Neural crest cell (in vitro differentiated cells): ENCODE measurements at places on chromosomes 2 and 18. TPM values are rescaled to one million over a fixed set of nuclear protein-coding genes. Genes with fewer than 3 reads are reported as not detected.

- peaks cover 11% of the 10 kb centered on the region for H3K4me1 ChIP-seq
- no peak overlapping the region for H3K27ac ChIP-seq
- DNase-seq = no peak
- no peaks in the 10 kb centered on the region for H3K27me3 ChIP-seq
- no peaks in the 10 kb centered on the region for H3K36me3 ChIP-seq
These were observed 26.6 kb downstream of the ZFP36L2 start for GRCh38 chr2:43199492-43200488.

DNA sequence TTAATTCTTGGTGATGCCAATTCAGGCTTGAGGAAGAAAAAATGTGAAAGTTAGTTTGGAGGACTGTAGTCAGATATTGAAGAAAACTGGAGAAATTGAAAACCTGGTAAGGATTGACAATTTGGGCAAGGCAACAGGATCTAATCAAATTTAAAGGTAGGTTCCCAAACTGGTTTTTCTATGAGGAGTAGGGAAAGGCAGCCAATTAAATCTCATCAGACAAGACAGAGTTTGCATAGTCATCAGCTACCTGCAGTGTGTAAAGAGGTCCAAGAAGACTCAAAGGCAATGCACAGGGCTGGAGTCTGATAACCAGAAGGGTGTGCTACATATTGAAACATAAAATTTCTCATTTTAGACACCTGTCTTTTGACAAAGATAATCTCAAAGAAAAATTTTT is 16.0 kb upstream of the CAB39 start:
- H3K36me3 ChIP-seq = no peaks in the 10 kb centered on the region
- H3K27ac ChIP-seq = no peak overlapping the region
- H3K27me3 ChIP-seq = peaks cover 6% of the 10 kb centered on the region
- no peak for DNase-seq
- no peaks in the 10 kb centered on the region for H3K4me1 ChIP-seq

DNA sequence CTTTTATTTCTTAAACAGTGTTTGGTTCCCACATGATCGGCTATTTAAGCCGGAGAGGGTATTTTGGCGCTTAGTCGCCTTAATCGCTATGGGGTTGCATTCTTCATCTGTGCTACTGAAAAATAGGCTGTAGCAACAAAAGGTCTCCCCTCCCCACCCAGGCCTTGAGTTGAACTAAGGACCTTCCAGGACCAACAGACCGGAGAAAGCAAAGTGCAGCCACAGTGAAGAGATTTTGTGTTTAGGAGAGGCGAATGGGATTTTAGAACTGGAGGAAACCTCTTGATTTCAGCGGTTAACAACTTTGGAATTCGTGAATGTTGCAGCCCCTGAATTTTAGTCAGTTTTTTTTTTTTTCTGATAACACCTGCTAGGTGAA is 1.4 kb downstream of the ITGA6 start:
- no peak for DNase-seq
- H3K4me3 ChIP-seq = peak overlapping the region; percentile 92
- H3K36me3 ChIP-seq = no peaks in the 10 kb centered on the region
- H3K27me3 ChIP-seq = peaks cover 19% of the 10 kb centered on the region
- peak overlapping the region; percentile 68 for H3K27ac ChIP-seq
- peaks cover 26% of the 10 kb centered on the region for H3K4me1 ChIP-seq

- H3K36me3 ChIP-seq = no peaks in the 10 kb centered on the region
- H3K4me1 ChIP-seq = no peaks in the 10 kb centered on the region
- DNase-seq = no peak
- H3K27me3 ChIP-seq = peaks cover 9% of the 10 kb centered on the region
These were observed 9.8 kb upstream of the AGXT start for GRCh38 chr2:240858871-240859270.

DNA sequence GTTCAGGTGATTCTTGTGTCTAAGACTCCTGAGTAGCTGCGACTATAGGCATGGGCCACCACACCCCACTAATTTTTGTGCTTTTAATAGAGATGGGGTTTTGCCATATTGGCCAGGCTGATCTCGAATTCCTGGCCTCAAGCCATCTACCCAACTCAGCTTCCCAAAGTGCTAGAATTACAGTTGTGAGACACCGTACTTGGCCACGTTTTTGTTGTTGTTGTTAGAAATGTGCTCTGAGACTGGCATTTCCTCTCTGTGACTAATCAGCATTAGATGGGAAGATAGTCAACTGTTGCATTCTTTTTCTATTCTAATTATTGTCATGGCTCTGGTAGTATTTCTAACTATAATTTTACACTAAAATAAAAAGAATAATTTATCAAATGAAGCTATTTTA is 191.7 kb downstream of the CAMKMT start:
- no peak for DNase-seq
- no peaks in the 10 kb centered on the region for H3K27me3 ChIP-seq
- H3K4me1 ChIP-seq = peaks cover 25% of the 10 kb centered on the region
- H3K27ac ChIP-seq = no peak overlapping the region
- no peak overlapping the region for H3K4me3 ChIP-seq

- no peaks in the 10 kb centered on the region for H3K36me3 ChIP-seq
- peaks cover 15% of the 10 kb centered on the region for H3K4me1 ChIP-seq
- peak overlapping the region; percentile 96 for H3K4me3 ChIP-seq
- peaks cover 33% of the 10 kb centered on the region for H3K27me3 ChIP-seq
These were observed 295 bp upstream of the MTX2 start for GRCh38 chr2:176268976-176269318.

DNA sequence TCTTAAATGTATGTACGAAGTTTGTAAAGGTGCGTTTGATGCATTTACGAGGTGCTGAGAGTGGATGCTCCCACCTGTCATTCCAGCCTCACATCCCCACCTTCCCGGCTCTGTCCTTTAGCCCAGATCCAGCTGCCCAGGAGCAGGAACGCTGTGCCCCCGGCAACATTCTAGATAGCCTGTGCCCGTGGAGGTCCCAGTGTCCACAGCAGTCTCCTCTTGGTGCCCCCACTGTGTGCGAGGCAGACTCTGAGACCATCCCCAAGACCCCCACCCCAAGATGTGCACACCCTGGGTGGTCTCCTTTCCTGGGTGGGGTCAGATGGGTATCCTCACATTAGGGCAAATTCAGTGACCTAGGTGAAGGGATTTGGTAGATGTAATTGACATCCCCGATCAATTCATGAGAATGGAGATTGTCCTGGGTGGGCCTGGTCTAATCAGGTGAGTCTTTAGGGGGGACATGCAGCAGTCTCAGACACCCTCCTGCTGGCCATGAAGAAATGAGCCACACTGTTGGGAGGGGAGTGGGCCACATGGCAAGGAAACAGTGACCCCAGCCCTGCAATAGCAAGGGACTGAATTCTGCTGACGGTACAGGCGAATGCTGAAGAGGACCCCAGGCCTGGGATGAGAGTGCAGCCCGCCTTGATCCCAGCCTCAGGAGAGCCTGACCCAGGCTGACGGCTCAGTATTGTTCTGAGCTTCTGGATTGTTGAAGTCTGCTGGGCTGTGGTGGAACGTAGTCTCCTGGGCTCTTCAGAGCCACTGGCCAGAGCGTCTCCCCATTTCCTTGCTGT is 203.3 kb downstream of the FAM210A start:
- H3K27me3 ChIP-seq = no peaks in the 10 kb centered on the region
- DNase-seq = no peak
- no peak overlapping the region for H3K4me3 ChIP-seq
- H3K36me3 ChIP-seq = peaks cover 1% of the 10 kb centered on the region

GRCh38 chr2:11103984-11104793 is 51.1 kb upstream of the SLC66A3 start:
- DNase-seq = no peak
- no peak overlapping the region for H3K27ac ChIP-seq
- H3K4me1 ChIP-seq = no peaks in the 10 kb centered on the region

GRCh38 chr18:54094474-54094873 is 130.0 kb downstream of the MBD2 start:
- DNase-seq = no peak
- no peaks in the 10 kb centered on the region for H3K4me1 ChIP-seq
- no peaks in the 10 kb centered on the region for H3K36me3 ChIP-seq
- no peaks in the 10 kb centered on the region for H3K27me3 ChIP-seq

DNA sequence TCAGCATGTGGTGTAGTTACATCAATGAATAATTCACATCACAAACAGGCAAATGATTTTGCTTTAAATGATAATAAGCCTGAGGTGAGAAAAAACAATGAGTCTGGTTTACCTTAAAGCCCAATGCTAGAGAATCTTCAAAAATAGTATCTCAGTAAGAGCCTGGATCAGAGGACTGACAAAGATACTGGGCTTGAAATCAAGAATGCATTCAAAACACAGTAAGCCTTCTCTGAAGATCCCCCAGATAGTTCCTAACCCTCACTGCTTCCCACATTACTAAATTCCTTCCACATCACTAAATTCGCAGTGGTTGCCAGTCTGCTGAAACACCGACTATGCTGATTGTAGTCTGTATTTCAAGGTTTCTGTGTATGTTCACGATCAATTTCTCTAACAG is 514.9 kb downstream of the SUCLG1 start:
- H3K36me3 ChIP-seq = no peaks in the 10 kb centered on the region
- no peaks in the 10 kb centered on the region for H3K4me1 ChIP-seq
- H3K27me3 ChIP-seq = no peaks in the 10 kb centered on the region
- no peak overlapping the region for H3K27ac ChIP-seq

DNA sequence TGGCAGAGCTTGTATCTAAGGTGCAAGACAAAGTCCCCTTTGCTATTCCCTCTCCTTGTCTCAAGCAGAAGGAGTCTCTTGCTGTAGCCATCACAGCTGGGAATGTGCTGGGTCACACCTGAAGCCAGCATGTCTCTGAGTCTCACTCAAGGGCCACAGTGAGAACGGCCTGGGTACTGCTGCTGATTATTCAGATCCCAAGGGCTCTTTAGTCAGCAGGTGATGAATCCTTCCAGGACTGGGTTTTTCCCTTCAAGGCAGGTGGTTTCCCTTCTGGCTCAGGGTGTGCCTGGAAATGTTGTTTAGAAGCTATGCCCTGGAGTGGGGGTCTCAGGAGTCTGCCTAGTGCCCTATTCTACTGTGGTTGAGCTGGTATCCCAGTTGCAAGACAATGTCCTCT is 356.3 kb downstream of the PARD3B start:
- H3K27ac ChIP-seq = no peak overlapping the region
- H3K36me3 ChIP-seq = peaks cover 15% of the 10 kb centered on the region
- no peaks in the 10 kb centered on the region for H3K27me3 ChIP-seq

GRCh38 chr2:137976274-137976673 is 12.0 kb downstream of the HNMT start:
- H3K27me3 ChIP-seq = no peaks in the 10 kb centered on the region
- no peak overlapping the region for H3K4me3 ChIP-seq
- no peaks in the 10 kb centered on the region for H3K36me3 ChIP-seq
- no peak overlapping the region for H3K27ac ChIP-seq
- no peak for DNase-seq

- no peak overlapping the region for H3K4me3 ChIP-seq
- DNase-seq = no peak
- no peaks in the 10 kb centered on the region for H3K27me3 ChIP-seq
- peaks cover 3% of the 10 kb centered on the region for H3K36me3 ChIP-seq
- no peak overlapping the region for H3K27ac ChIP-seq
These were observed 558.8 kb downstream of the MBD2 start for GRCh38 chr18:53665701-53666100.

- no peaks in the 10 kb centered on the region for H3K4me1 ChIP-seq
- H3K27me3 ChIP-seq = no peaks in the 10 kb centered on the region
- no peak for DNase-seq
- H3K36me3 ChIP-seq = peaks cover 3% of the 10 kb centered on the region
- H3K27ac ChIP-seq = no peak overlapping the region
These were observed 8.5 kb upstream of the SP140L start for GRCh38 chr2:230318190-230319121.

DNA sequence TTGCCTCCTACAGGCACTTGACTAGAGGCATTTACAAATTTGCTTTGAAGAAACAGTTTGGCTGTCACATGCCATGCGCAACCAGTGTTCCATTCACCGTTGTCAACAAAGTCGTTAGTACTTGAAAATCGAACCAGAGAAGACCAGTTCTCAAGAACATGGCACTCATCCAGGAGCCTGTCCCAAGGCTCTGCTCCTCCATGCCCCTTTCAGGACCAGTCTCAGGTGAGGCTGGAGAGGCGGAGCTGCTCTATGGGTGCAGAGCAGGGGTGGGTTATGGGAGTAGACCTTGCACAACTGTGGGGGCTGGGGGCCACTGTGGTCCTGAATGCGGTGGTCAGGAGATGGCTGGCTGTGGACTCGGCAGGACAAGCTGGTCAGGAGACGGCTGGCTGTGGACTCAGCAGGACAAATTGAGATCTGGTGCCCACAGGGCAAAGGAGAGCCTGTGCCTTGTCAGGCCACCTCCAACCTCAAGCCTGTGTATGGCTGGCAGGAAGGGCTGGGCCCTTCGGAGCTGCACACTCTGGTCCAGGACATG is 12.3 kb upstream of the ATP9B start:
- no peak for DNase-seq
- peaks cover 2% of the 10 kb centered on the region for H3K27me3 ChIP-seq
- H3K4me1 ChIP-seq = no peaks in the 10 kb centered on the region
- H3K36me3 ChIP-seq = no peaks in the 10 kb centered on the region
- no peak overlapping the region for H3K27ac ChIP-seq

Gene ASXL3
- 14.5 and 18.2 TPM in 2 replicates for total RNA-seq

Gene SPP2
- not detected in 2 replicates for total RNA-seq

Gene CYS1
- total RNA-seq = not detected in 2 replicates

Gene STPG4
- 0.26 and 0.34 TPM in 2 replicates for total RNA-seq
